Hepatic stellate cell (primary cell): ENCODE measurements at places on chromosomes 11 and 22.
A peak's percentile ranks its signal among the peaks of the same experiment; 100 is the strongest.

DNA sequence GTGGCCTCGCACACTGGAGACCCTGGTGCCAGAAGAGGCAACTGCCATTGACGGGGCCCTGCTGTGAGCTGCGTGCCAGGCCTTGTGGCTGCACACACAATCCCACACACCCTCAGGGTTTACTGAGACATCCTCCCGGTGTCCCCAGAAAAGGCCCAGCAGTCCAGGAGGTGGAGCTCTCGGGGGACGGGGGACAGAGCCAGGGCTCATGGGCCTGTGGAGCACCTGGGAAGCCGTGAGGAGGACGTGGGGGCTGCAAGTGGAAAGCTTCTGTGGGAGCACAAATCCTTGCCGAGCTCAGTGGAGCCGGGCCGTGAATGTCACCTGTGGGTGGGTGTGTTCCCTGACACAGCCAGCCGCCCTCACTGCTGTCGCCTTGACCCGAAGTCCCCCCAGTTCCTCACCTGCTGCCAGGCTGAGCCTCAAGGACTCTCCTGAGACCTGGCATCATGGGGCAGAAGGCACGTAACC is 609.7 kb downstream of the TBC1D22A start:
- DNase-seq: no peak

DNA sequence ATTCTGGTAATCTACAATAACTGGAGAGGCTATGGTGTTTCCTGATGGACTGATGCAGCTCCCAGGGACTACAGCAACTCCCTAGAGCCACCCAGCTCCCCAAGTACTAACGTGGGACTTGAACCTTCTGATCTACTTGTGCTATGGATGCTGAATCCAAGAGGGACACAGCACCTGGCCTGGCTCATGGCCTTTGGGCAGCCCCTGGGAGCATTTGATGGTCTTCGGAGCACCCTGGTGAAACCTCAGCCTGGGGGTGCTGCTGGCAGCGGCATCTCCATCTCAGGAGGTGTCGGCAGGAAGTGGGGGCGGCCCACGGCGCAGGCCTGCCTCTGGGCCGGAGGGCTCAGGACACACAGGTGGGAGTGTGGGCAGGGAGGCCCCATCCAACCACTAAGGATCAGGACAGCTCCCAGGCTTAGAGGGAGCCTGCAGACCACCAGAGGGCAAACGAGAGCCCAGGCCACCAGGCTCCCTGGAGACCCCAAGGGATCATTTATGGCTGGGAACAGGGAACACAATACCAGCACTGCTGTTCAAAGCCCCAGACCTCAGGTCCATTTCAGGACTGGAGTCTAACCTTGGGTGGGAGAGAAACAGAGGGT is 8.7 kb downstream of the EHD1 start:
- no peak for DNase-seq

GRCh38 chr11:121887569-121887968 is 228.4 kb downstream of the BLID start:
- no peak for DNase-seq

DNA sequence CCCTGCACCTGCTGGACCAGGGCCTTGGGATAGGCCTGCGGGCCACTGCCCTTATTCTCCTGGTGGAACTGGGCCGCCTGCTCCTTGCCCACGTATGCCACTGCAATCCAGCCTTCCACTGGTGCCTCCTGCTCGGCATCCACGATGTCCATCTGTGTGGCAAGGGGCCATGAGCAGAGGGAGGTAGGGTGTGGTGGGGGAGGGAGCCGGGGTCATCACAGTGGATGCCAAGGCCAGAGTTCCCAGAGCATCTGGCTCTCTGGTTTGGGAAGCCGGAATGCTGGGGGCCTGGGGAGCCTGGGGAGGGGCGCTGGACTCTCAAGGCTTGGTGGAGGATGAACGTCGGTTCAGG is 627 bp downstream of the RNF215 start:
- DNase-seq: no peak

DNA sequence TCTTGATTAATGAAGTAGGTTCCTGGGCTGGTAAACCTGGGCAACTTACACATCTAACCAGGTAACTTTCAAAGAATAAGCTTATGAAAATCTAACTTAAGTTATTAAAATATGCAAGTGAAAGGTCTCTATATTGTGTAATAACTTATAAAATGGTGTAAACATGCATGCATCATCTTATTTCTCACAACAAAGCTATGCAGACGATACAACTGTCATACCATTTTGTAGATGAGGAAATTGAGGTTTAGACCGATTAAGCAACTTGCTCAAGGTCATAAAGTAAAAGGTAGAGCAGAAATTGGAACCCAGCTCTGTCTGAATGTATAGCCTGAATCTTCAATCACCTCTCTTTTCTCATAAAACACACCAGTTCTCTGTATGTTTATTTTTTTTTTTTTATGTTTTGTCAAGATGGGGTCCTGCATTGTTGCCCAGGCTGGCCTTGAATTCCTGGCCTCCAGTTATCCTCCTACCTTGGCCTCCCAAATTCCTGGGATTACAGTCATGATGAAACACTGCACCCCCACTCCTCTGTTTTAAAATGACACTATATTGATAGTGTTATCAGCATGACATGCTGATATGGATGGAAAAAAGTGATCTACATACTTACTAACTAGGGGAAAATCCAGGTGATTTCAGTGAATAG is 109.6 kb downstream of the SGSM3 start:
- no peak for DNase-seq

GRCh38 chr22:19579880-19580279 is 55.7 kb upstream of the CLDN5 start:
- DNase-seq: no peak

GRCh38 chr22:30245985-30246813 is at the start of gene LIF:
Gene LIF, minus strand, starts transcription at chr22:30246759. Its CDS starts 64 bp downstream, at chr22:30246695.
- no peak for DNase-seq

DNA sequence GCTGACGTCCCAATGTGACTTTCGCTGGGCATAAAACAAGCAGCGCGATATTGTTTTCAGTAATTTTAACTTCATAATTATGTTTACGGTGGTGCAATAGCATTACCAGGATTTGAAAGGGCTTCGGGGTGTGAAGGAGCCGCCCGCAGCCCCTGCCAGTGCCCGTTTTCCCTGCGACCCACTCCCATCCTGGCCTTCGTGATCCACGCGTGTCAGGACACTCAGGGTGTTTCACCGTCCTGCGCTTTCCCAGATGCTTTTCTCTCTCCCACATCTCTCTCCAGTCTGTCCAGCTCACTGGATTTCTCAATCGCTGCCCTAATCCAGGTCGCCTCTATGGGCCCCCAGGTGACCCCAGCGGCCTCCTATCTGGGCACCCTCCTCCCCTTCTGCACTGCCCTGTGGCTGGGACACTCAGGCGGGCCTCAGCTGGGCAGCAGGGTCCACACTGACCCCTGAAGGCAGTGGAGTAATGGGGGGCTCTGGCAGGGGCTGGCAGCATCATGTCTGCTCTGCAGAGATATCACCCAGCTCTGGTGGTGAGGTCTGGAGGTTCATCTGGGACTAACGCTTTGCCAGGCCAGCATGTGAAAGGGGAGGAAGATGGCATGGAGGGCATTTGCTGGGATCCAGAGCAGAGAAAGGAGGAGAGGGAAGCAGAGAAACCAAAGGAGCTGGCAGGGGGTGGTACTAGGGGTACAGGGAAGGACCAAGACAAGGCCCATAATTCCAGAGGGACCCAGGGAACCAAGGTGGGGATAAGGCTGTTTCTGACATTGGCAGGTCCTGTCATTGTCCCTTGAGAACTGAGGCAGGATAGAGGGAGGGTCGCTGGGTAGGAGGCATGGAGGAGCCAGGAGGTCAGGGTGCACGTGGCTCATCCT is 622.8 kb downstream of the BRD1 start:
- no peak for DNase-seq

GRCh38 chr22:18147791-18148190 is 2.2 kb upstream of the USP18 start:
- no peak for DNase-seq

DNA sequence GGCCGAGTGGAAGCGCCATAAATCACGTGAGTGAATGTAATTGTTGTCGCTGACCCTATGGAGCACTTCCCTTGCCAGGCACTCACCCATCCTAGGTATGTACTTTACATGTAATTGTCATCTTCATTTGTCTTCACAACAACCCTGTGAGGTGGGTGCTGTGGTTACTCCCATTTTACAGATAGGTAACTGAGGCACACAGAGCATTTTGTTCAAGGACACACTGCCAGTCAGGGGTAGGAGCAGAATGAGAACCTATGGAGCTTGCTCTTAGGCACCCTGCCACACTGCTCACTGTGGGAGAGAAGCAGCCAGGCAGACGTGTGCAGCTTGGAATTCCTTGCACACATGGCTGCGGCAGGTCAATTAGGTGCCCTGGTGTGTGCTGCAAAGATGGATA is 785 bp upstream of the EFCAB6 start:
- DNase-seq: no peak

- DNase-seq: no peak
Observed at GRCh38 chr11:83092488-83093384, 21.0 kb upstream of the RAB30 start.

DNA sequence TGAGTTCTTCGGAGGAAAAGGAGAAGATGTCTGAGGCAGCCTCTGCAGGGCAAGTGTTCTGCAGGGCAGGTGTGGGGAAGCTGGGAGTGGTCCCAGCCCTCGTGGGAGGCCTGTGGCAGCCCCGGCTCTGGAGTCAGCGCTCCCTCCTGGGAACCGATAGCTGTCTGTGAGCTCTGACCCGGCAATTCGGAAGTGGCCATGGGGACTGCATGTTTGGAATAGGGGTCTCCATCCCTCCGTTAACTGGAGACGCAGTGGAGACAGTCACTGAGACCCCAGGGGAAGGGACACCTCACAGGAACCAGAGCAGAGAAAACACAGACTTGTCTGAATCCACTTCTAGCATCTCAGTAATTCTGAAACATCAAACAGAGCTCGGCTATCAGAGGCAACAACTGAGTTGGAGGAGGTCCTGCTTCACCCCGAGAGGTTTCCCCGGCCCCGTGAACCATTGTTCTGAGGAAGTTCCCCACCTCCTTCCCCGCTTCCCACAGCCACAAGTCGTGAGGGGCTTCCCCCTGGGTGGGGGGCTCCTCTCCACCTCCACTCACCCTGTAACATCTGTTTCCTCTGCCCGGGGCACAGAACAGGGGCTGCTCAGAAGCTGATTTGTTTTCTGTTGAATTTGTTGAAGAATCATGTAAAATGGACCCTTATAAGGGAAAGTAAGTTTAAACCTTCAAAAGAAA is 99.6 kb downstream of the BRD1 start:
- DNase-seq: no peak

DNA sequence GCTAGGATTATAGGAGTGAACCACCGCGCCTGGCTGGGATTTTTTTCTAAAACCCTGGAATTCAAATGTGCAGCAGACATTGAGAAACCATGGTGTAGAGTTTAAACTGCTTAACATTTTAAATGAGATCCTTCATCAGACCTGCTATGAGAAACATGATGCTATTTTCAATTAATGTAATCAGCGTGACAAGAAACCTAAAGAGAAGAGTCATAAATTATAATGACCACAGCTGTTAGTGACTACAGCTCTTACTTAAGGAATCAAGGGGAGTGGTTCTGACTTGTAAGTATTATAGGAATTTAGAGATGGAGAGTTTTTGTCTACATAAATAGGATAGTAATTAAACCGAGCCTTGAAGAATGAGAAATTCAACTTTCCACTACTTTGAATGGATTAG is 170.6 kb downstream of the BARX2 start:
- DNase-seq: no peak

DNA sequence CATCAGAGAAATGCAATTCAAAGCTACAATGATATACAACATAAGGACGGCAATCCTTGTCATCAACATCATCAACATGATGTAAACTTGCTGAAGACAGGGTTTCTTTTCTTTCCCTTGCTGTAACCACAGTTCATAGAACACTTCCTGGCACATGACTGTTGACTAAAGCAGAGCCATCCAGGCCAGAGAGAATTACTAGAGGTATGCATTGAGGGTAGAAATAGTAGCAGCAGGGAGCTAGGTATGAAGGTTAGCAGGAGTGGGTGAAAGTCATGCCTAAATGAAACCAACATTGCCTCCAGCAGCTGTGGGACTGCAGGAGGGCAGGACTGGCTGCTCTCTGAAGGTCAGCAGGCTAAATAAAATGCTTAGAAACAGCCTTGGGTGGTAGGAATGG is 103.7 kb downstream of the LRRC32 start:
- no peak for DNase-seq

GRCh38 chr11:64007629-64008282 is 21.5 kb downstream of the OTUB1 start:
- DNase-seq: peak; percentile 78

DNA sequence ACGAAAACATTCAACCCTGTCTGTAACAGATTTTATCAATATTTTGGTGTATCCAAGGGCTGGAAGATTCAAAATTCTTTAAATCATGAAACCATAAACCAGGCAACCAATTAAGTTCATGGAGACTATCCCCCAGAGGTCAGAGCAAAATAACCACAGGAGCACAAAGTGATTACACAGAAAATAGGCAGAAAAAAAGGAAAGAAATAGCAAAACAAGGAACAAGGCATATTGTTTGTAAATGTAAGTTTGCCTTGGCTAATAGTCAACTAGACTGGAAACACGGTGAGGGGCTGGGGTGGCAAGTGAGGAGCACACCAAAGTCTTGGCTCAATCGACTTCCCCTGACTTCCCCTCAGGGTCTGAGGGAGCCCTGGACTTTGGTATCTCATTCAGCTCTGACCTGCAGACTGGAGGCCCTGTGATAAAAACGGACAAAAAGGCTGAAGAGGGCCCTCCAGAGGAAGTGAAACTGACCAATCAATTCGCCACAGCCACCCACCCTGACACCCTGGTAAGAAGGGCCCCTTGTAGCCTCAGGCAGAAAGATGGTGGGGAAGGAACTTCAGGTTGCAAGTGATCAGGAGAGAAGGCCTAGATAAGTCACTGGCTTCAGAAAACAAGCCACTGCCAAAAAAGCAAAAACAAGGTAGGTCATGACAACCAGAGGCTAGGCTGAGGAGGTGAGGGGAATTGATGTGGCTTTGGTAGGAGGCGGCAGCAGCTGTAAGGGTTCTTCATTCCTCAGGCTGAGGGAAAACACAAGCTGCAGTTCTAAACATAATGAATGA is 1.8 kb downstream of the SIK3 start:
- DNase-seq: no peak

DNA sequence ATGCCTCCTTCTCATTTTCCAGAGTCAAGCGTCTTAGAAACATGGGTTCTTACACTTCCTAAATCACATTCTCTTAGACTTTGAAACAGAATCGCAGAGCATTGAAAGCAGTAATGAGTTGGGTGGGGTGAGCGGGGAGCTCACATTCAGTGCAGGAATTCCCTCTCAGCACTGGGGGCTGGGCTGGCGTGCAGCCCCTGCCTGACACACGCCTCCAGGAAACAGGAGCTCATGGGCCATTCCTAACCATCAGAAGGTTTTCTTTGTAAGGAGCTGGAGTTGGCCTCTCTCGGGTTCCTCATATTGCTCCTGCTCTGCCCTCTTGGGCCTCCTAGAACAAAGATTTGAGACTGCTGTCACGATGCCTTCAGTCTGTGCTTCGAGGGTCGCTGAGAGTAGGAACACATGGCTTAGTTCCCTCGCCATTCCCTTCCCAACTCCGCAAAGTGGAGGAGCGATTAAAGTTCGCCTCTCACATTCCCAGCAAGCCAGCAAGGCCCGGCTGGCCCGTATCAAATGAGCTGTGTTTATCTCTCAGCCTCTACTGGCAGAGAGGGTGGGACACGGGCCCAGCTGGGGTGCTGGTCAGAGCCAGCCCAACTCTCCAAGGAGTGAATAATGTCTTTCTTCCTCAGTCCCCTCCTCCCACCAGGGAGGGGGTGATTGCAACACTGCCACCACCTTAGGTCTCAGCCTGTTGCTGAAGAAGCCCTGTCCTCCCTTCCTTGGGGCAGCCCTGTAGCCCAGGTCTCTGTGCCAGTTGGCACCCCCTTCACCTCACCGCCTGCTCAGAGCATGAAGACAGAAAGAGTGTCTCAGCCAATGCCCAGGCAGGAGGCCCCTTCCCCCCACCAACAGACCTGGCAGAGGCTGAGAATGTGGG is 10.4 kb downstream of the CHRDL2 start:
- DNase-seq: no peak
